SHP77 treated with DMSO at 0.1 percent for 48 hours (cell line): ENCODE measurements at places on chromosomes 12 and 14.

DNA sequence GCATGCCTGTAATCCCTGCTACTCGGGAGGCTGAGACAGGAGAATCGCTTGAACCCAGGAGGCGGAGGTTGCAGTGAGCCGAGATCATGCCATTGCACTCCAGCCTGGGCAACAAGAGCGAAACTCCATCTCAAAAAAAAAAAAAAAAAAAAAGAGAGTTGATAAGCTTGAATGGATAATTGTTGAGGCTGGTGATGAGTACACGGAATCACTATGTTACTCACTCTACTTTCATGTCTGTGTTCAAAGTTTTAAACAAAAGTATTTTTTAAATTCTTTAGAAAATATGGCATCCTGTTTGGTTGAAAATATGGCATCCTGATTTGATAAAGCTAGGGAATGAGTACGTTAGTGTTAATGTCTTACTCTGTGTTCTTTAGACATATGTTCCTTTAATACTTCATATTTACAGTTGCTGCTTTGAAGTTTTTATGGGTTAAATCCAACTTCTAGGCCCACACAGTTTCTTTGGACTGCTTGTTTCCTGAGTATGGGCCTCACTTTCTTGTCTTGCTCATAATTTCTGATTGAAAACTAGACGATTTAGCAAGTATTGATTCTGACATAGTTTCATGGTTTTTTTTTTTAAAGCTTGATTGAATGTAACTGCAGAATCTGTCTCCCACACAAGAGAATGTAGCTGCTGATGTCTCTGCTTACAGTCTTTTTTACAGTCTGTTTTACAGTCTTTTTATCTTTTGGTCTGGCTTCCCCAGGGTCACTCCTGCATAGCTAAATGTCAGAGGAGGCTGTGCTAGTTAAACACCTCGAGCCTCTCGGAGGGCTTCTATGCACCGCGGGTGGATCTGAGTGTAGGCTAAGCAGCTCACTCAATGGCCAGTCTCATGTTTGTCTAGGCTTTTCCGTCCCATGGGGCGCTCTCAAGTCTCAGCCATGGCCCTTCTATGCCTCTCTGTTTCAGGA, 14.1 kb upstream of the FBLN5 start:
- DNase-seq = no peak

GRCh38 chr12:74334780-74335179, 202.9 kb upstream of the ATXN7L3B start:
- no peak for DNase-seq

GRCh38 chr14:105489542-105490266, 1.3 kb upstream of the TEDC1 start:
- peak; percentile 65 for DNase-seq

- DNase-seq = no peak
These were observed 554.6 kb upstream of the FLRT2 start for GRCh38 chr14:84975241-84975902.

GRCh38 chr14:55712491-55712890, 132.5 kb downstream of the KTN1 start:
- no peak for DNase-seq

DNA sequence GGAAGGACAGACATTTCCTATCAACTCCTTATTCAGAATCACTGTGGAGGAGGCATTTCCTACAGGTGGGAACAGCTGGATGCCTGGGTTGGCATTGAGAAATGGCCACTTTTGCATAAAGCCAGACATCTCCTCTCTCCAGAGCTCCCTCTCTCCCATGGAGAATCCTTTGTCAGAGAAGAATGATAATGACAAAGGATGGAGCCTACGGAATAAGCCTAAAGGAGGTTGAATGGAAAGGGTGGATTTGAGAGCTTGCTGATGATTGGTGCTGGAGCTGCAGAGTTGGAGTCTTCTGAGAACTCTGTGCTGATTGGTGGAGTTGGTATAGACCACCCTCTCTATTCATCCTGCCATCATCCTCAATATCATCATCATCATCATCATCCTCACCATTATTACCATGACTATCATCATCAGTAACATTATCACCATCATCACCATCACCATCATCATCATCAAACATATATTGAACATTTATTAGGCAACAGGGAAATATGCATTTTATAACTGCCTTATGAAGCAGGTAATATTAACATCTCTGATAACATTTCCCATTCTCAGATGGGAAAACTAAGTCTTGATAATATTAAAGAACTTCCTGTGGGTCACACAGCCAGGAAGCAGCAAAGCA, 89.2 kb upstream of the HSPB8 start:
- no peak for DNase-seq

GRCh38 chr12:65673156-65673690, 151.1 kb upstream of the HMGA2 start:
- no peak for DNase-seq

DNA sequence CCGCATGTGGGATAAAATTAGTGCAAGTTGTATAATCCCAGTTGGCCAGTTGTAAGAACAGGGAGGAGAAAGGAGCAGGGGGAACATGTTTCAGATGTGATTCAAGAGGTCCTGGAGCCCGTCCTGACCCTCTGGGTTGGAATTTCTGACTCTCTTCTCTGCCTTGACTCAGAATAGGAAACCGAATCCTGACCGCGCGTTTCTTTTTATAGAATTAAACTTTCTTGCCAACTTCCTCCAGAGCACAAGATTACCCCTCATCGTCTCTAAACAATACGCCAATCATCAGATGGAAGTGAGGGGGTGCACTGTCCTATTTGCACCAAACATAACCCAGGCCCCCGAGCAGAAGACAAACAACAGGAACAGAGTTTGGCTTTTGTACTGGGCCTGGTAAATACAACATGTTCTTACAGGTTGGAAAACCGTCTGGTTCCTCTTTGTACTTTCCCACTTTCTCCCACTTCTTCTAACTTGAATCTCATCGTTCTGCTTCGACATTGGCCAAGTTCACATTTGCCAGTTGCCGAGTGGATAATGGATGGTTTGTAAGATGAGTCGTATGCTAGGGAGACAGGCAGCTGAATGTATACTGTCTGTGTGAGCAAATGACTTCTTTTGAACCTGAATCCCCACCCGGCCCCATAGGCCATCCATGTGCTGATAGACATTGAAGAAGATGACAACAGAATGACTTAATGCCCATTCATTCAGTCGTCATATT, 42.6 kb upstream of the MED13L start:
- DNase-seq = no peak

DNA sequence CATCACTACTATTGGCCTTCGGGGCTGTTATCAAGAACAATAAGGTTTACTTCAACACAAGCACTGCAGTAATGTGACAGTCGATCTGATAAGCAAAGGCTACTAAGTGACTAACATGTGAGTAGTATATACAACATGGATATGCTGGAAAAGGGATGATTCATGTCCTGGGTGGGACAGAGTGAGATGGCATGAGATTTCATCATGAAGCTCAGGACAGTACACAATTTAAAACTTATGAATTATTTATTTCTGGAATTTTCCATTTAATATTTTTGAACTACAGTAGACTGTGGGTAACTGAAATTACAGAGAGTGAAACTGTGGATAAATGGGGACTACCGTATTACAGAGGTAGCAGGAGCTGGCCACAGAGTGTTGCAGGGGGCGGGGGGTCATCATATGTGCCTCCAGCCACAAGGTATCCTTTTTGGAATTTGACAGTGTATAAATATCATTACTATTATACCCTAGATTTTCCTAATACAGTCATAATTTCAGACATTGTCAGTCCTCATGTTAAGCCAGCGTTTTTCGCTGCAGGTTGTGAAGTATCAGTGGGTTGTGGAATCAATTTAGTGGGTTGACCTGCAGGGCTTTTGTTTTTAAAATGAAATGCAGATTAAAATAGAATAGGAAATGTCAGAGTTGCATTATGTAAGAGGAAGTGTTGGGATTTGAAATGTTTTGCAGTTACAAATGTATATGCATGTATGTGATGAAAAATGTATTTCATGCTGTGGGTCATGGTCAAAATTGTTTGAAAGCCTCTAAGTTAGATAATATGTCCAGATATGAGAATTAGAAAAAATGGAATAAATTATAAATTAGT, 148.0 kb upstream of the NUDT4 start:
- no peak for DNase-seq

DNA sequence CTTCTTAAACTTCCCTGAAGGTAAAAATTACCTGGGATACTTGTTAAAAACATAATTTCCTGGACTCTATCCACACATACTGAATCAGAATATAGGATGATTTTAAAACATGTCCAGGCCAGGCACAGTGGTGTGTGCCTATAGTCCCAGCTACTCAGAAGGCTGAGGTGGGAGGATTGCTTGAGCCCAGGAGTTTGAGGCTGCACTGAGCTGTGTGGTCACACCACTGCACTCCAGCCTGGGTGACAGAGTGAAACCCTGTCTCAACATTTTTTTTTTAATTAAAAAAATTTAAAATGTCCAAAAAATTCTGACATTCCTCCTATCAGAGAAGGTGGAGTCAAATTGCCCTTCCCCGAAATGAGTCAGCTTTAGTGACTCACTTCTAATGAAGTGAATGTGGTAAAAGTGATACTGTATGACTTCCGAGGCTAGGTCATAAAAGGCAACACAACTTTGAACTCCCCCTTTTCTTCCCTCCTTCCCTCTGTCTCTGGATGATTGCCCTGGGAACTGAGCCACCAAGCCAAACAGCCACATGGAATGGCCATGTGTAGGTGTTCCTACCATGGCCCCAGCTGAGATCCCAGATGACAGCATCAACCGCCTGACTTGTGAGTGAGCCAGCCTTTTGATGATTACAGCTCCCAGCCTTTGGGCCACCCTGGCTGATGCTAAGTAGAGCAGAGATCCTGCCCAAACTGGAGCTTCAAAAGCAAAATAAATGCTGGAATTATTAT, 36.3 kb downstream of the LIMA1 start:
- DNase-seq = no peak

- DNase-seq = no peak
These were observed 14.4 kb downstream of the ART4 start for GRCh38 chr12:14828892-14829291.

- DNase-seq = no peak
These were observed 296.1 kb upstream of the SYT1 start for GRCh38 chr12:78568321-78569020.

DNA sequence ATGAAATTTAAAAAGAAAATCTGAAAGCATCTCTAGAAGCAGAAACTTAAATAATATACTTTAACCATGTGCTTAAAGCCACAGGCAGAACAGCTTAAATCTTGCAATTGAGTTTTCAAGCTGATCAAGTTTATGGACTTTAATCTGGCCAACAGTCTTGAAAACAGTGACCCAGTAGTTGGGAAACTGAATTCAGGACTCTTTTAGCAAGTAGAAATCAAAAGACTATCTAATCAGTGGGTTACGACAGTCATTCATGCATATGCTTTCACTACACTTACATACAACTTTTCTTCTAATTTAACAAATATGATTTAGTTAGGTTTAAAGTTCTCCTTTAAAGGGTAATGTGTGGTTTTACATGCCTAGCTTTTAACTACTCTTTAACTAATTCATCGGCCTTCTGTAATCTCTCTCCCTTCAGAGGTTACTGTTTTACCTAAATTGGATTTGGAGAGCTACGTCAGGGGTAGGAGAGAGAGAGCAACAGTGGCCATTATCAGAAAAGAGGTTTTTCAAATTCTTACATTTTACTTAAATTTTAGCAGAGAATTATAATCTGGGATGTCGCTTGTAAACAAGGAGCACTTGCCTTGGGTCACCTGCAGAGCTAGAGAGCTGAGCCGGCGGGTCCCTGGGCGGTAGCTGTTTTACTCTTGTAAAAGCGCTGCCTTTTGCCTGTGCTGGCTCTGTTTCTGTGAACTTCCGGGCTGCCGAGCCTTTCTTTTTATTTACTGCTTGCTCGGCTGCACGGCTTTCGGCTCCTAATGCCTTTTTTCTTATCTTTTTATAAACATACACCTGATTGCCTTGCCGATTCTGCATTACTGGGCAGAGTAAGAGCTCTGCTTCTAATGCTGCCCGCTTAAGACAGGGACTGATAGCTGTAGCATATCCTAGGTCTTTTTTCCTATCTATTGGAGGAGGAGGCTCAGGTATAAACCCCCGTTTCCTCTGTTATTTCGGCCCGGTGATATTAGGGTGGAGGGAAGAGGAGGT, 17.4 kb upstream of the LYZ start:
- no peak for DNase-seq
